ENCODE measurements at places on chromosomes 12 and 14.

- DNase-seq: no peak
Observed at GRCh38 chr14:20614038-20614840, 23.1 kb upstream of the RNASE12 start.

GRCh38 chr12:72523754-72524153 lies 251.6 kb downstream of the TRHDE start:
- DNase-seq: no peak

- peak; percentile 75 for DNase-seq
Observed at GRCh38 chr12:42589465-42590329, at the start of gene PRICKLE1. PRICKLE1 (minus strand) TSS chr12:42589746; CDS start chr12:42472516, 117,230 bp downstream.

DNA sequence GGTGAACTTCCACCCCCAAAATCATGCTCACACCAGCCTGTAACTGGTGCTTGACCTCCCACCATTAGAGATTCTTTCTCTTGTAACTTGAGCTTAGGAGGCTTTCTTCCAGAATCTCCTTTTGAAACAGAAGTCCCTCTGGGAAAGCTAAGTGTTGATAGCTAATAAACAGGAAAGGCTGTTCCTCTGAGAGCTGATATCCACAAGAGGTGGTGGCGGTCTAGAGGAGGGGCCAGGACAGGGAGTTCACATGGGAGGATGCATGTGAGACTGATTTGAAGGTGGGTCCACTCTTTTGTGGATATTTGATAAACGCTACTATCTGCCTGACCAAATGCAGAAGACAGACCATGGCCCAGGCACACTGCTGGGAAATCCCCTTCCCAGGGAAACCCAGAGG lies 10.2 kb upstream of the PRMT8 start:
- no peak for DNase-seq

GRCh38 chr14:87824266-87824665 lies 168.7 kb downstream of the GALC start:
- DNase-seq: no peak

- DNase-seq: no peak
Observed at GRCh38 chr12:1591543-1591942, 2.8 kb downstream of the FBXL14 start.

GRCh38 chr14:46574221-46574977 lies 77.2 kb downstream of the RPL10L start:
- no peak for DNase-seq

- no peak for DNase-seq
Observed at GRCh38 chr14:88941414-88941813, 117.0 kb downstream of the TTC8 start.

DNA sequence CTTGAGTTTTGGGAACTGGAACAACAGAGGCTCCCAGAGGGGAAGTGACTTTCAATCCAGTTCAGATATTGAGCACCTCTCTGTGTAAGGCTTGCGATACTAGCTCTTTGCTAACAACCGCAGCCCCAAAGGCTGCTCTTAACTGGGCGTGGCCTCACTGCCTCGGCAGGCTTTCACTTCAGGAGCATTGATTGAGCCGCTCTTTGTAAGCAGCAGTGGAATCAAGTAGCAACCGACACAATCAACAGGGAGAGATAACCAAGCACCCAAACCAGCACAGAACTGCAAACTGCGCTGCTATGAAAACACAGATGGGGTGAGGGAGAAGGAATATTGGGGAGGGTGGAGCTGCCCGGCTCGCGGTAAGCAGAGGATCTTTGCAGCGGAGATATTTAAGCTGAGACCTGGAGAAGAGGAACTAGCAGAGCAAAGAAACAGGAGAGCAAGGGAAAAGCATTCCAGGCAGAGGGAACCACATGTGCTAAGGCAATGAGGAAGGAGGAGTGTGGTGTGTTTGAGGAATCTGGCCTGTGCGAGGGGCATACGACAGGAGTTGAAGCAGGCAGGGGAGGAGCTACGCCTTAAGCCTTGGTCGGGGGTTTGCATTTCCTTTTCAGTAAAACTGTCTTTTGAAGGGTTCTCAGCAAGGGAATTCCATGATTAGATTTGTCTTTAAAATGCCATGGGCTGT lies 17.3 kb upstream of the YY1 start:
- DNase-seq: peak; percentile 80

DNA sequence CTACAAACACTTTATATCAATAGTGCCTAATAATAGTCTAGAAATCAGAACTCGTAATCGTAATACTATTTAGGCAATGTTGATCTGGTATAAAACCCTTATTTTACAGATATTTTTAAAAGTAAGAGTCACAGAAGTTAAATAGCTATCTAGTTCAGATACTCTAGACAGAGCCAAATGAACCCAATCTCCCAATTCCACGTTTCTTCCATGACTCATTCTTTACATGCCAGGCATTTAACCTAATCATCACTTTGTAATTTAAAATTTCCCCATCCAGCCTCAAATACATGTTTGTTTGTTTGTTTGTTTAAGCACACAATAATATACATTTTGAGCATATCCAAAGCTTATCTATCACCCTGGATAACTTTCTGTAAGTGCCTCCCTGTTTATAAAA lies 36.4 kb upstream of the GARIN6 start:
- no peak for DNase-seq

Data from hepatocyte (in vitro differentiated cells).